H9 (cell line): ENCODE measurements at places on chromosomes 5 and 9. TPM values are rescaled to one million over a fixed set of nuclear protein-coding genes. Genes with fewer than 3 reads are reported as not detected.

- peak; percentile 92 for DNase-seq
- peak overlapping the region; percentile 84 for H3K4me3 ChIP-seq
- peaks cover 29% of the 10 kb centered on the region for H3K36me3 ChIP-seq
- H3K27ac ChIP-seq = peak overlapping the region; percentile 5
- H3K4me1 ChIP-seq = peaks cover 5% of the 10 kb centered on the region; the same call in 1 of the 2 replicates
- H3K27me3 ChIP-seq = no peaks in the 10 kb centered on the region; the same call in 1 of the 2 replicates
Observed at GRCh38 chr5:177495243-177496060, 2.0 kb downstream of the PDLIM7 start.

DNA sequence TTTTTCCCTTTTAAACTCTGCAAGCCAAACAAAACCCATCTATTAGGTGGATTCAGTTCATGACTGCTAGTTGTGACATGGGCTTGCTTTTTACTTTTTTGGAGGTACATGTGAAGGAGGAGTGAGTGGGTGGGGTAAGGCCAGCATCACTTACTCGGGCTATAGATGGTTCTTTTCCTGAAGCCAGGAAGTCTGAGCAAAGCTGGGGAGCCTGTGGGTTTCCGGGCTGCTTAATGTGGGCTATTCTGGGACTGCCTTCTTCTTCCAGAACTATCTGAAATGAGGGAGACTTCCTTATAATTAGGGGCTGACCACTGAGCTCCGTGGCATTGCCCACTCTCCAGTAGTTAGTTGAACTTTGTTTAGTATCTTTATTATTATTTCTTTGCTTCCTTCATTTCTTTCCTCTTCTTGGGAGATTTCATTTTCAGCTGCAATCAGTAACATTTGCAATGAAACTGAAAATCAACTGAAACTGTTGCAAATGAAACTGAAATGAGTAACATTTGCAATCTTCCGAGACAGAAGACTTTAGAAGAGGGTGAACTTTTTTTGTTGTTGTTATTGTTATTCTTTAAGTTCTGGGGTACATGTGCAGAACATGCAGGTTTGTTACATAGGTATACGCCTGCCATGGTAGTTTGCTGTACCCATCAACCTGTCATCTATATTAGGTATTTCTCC is 204.9 kb downstream of the LRRC70 start:
- no peaks in the 10 kb centered on the region for H3K36me3 ChIP-seq
- DNase-seq = no peak
- H3K27ac ChIP-seq = no peak overlapping the region

DNA sequence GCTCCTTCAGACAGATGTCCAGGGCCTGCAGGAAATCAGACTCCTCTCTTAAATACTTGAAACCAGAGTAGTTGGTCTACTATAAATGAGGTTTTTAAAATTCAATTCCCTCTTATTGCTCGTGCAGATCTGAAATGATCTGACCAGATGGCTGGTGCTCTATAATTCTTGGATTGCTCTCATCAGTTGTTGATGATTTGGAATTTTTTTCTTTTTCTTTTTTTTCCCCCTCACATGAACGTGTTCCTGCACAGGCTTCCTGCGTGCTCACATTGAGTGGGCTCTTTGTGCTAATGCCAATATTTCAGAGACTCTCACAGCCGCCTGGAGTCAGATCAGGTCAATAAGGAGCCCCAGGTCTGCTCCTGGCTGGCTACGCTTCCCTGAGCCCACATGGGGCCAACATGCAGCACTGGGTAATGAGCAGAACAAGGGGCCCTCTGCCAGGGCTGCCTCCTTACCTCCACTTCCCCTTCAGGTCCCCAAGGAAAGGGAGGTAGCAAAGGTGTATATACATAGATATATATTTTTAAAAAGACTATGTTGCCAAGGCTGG is 82.0 kb downstream of the SIL1 start:
- no peaks in the 10 kb centered on the region for H3K4me1 ChIP-seq
- no peak overlapping the region for H3K4me3 ChIP-seq
- no peaks in the 10 kb centered on the region for H3K27me3 ChIP-seq
- DNase-seq = no peak
- H3K36me3 ChIP-seq = peaks cover 8% of the 10 kb centered on the region

DNA sequence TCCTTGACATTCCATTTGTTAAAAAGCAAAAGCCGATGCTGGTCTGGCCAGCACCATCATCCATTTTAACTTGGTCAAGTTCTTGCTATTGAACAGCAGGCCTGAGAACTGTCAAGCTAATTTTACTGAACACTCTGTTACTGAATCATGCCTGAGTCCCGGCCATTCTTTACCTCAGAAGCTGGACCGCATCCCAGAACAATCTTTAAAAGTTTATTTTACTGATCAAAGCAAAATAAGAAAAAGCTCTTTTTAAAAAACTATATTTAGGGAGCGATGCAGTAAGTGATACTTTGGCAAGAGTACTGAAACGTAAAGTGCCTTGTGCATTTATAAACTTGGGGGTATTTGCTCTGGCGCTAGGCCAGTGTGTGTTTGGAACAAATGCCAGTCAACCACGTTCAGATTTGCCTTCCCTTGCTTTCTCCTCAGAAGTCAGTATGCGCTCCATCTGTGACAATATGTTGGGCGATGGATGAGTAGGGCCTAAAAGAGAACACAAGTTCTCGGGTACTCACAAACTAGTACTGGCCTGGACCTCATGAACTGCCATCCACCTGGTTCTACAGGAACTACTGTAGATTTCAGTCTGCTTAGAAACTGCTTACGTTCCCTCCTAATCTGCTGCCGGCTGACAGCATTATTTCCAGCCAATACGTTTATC is 161.9 kb downstream of the MAPKAP1 start:
- no peaks in the 10 kb centered on the region for H3K36me3 ChIP-seq
- no peak for DNase-seq
- no peaks in the 10 kb centered on the region for H3K4me1 ChIP-seq
- no peak overlapping the region for H3K4me3 ChIP-seq
- no peak overlapping the region for H3K27ac ChIP-seq
- H3K27me3 ChIP-seq = no peaks in the 10 kb centered on the region; the same call in 1 of the 2 replicates

- H3K27ac ChIP-seq = no peak overlapping the region
- no peaks in the 10 kb centered on the region for H3K4me1 ChIP-seq
- no peaks in the 10 kb centered on the region for H3K27me3 ChIP-seq
- H3K36me3 ChIP-seq = peaks cover 5% of the 10 kb centered on the region; the same call in 2 of the 3 replicates
- no peak overlapping the region for H3K4me3 ChIP-seq
Observed at GRCh38 chr5:53568401-53568800, 8.0 kb downstream of the NDUFS4 start.

DNA sequence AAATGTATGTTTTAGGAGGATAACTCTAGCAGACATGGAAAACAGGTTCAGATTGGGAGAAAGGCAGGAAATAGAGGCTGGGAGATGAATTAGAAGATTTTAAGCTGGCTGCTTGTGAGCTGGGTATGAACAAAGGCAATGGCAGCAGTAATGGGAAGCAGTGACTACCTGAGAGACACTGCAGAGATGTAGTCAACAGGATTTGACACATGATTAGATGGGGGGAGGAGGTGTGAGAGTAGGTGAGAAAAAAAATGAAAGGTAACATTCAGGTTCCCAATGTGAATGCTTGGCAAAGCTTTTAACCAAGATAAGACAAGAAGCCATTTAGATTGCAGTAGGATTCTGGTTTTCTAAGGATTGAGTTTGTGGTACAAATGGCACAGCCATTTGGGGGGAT is 22.8 kb upstream of the IFNE start:
- H3K36me3 ChIP-seq = no peaks in the 10 kb centered on the region
- H3K4me1 ChIP-seq = peaks cover 3% of the 10 kb centered on the region
- DNase-seq = no peak
- no peak overlapping the region for H3K27ac ChIP-seq
- no peaks in the 10 kb centered on the region for H3K27me3 ChIP-seq

SLC27A6 gene
- 3.0 and 3.3 TPM in 2 replicates for total RNA-seq

MEGF10 gene
- total RNA-seq = 36.5 and 38.5 TPM in 2 replicates

STK32A gene
- 0.99 and 1.3 TPM in 2 replicates for total RNA-seq

PCDHGA6 gene
- total RNA-seq = 1.5 and 1.7 TPM in 2 replicates

TRAF1 gene
- total RNA-seq = 1.4 and 1.5 TPM in 2 replicates

RNF183 gene
- 0.33 TPM in 1 of 2 replicates, not detected in the other for total RNA-seq
